ENCODE measurements at places on chromosomes 2 and 18.

DNA sequence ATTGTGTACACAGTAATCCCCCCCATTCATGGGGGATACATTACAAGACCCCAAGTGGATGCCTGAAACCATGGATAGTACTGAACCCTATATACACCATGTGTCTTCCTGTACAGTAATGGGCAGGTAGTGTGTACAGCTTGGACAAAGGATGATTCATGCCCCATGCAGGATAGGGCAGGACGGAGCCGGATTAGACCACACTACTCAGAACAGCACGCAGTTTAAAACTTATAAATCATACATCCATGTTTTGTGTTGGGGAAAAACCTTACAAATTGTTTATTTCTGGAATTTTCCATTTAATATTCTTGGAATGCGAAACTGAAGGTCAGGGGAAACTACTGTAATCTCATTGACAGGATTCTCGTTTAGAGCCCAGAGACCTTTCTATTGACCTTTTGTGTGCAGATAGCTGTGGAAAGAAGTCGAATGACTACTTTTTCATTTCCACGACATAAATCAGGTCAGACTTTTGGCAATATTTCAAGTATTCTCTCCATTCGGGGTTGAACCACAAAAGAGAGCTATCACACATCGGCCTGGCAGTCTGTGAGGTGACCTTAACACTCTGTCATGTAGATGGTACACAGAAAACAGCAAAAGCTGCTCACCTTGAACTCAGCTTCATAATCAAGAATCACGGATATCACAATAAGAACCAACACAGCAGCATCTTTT lies 9.9 kb upstream of the YPEL5 start:
- DNase-seq: no peak

DNA sequence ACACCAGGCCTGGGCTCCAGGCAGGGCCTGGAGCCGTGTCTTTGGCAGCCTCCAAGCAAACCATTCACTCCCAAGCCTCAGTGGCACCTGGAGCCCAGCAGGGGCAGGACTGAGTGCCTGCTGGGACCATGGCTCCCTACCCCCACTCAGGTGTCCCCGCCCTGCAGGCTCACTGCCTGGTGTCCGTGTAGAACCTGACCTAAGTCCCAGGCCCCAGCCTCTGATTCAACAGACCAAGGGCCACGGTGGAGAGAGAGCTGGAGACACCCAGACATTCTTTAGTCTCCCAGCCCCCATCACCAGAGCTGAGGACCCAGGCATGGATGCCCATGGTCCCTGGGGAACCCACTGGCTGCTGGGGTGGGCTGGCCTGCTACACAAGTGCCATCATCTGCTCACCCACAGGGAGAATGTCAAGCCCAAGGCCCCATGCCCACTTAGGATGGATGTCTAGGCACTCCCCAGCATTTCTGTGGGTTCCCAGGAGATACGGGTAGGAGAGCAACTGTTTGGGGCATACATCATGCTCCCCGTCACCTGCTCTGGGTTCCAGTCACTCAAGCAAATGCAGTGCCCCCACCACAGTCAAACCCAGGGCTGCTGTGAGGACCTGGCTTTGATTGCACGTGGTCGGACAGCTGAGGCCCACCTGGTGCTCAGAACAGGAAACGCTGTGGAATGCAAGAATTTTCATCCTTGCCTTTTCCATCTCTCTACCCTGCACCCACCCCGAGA lies 42.9 kb upstream of the ATG16L1 start:
- no peak for DNase-seq

DNA sequence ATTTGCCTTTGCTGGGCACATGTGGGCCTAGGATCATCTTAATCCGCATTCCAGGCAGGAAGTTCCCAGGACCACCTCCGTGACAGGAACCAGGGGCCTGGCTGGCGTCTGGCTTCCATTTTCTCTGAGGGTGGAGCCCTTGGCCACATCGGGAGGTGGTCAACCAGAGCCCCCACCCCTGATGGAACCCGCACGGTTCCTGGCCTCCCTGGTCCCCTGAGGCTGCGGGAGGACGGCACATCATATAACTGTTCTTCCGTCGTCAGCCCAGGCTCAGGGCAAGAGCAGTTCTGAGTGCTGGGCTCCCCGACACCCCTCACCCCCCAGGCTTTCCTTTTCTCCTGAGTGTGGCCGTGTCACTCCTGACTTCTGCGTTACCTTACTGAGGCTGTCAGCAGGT lies 13.5 kb downstream of the ESPNL start:
- no peak for DNase-seq

DNA sequence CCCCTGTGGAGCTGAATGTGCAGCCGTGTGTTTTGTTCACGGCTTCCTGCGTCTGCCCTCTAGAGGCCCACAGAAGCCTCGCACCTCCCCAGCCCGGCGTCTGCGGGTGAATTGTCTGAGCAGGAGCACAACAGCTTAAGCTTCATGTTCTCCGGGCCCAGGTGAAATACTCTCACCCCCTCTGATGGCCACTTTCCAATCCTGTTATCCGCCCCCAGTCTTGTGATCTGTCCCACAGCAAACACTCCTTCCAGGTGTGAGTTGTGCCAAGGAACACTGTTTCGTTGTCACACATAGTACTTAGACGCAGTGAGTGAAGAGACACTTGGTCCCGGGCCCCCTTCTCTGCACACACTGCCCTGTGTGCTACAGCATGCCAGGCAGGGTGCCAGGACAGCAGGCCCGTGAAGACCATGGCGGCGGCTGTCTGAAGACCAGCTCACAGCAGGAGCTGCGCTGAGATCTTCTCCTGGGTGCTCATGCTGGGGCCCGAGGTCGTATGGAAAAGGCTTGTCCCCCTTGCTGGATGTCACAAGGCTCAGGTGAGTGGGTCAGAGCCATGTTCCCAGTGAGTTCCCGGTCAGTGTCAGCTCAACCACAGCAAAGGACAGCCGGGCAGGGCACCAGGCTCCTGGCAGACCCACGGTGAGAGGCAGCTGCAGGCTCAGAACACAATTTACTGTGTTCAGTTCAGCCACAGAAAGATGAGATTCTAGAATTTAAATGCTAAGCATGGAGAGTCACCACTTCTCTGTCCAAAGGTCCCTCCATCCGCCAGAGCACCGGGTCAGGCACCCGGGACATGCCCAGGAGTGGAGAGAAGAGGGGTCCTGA lies 6.8 kb upstream of the PXDN start:
- peak; percentile 22 for DNase-seq

DNA sequence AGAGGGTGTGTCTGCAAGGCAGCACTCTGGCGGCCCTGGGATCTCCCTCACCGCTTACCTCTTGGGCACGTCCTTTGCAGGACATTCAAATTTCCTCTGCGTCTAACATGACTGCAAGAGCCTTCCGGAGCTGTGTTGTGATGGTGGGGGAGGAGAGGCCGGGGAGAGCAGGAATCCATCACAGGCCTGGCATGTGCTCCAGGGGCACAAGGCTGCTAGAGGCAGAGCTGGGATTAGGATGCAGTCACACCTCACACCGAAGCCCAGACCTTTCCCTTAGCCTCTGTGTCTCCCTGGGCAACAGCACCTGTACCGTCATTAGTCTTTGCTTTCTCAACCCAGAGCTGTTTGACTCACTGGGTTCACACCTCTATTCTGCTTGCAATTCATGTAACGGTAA lies 111.3 kb downstream of the CMPK2 start:
- DNase-seq: no peak

DNA sequence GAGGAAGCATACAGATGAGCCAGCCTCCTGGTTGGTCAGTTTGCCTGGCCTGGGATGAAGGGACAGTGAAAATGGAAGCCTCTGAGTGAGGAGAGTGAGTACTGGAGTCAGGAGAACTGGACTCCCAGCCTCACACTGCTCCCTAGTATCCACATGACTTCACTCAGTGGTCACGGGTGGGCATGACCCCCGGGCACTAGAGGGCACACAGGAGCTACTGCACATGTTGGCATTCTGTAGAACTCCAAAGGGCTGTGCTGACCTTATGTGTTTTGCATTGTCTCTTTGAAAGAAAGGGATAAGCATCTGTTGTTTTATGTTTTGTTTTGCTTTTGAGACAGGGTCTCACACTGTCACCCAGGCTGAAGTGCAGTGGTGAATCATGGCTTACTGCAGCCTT lies 23.7 kb downstream of the NCAPH start:
- no peak for DNase-seq

- no peak for DNase-seq
Measured at GRCh38 chr18:29172756-29173067, 995.8 kb upstream of the CDH2 start.

DNA sequence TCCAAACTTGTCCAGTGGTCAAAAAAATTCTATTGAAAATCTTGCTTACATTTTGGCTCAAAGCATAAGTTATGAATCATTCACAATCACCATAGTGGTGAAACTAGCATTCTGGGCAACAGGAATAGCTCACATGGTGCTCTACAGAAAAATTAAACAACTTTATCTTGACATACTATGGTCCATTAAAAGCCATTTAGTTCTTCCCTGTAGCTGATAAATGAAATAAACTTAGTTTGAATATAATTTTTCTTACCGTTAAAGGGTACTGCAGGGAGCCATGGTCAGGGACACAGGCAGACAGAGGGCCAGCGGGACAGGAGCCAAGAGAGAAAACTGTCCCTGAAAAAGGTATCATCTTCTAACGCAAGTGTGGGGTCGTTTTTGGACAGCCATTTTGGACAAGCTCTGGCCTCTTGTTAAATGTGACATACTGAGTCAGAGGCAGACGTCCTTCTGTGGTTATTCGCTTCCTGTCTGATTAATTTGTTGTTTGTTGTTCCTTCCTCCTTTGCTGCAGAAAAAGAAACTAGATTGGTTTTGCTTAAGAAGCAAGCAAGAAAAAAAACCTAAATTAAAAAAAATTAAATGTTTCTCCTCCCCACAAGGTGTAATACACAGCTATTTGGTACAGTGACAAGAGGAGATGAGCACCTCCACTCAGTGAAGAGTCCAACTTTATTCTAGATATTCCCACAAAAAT lies at the start of gene WIPF1:
TSS of gene WIPF1 (minus strand) at position 460 of the 703 bp plus-strand sequence. CDS start 12,231 bp downstream, outside the sequence.
- no peak for DNase-seq

DNA sequence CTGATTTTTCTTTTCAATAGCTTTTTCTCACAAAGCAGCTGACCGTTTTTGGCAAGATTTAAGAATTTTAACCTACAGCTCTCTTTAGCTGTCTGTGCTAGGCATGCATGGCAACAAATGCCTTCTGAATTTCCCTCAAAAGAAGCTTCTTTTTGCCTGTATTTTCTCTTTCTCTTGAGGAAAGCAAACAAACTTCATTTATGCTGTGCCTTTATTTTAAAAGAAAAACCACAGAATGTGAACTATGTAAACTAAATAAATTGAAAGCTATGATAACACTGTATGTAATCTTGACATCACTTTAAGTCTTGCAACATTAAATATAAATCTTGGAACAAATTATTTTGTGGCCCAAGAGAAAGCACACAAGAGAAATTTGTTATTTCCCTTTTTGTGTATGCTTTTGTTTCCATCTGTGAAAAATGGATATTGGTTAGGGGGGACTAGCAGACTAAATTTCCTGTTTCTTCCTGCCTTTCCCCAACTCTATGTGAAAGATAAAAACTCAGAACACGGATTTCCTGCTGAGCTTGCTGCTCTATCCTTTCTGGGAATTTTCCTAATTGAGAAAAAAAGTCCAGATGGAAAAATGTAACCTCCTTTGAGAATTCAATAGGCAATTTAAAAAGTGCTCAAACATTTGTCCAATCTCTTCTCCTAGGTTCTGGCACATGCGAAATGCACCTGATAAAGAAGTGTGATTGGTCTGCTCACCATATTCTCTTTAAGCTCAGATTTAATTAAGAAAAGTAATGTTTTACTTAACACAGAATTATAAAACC lies 20.9 kb upstream of the TFPI start:
- DNase-seq: no peak

DNA sequence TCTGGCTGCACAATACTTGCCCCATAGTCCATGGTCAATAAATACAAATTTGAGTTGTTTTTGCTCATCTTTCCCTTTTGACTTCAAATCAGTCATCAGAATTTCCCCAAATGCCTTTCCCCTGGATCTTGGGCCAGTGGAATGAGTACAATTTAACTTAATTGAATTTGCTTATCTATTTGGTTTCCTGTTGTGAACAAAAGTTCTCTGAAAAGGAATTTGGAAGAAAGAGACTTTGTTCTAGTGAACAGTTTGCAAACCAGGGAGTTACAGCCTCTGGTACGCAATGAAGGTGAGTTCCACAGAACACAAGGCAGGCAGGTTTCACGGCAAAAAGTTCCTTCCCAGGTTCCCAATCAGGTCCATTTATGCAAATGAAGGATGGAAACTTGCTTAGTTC lies 1.2 kb upstream of the UGT1A1 start:
- DNase-seq: no peak

DNA sequence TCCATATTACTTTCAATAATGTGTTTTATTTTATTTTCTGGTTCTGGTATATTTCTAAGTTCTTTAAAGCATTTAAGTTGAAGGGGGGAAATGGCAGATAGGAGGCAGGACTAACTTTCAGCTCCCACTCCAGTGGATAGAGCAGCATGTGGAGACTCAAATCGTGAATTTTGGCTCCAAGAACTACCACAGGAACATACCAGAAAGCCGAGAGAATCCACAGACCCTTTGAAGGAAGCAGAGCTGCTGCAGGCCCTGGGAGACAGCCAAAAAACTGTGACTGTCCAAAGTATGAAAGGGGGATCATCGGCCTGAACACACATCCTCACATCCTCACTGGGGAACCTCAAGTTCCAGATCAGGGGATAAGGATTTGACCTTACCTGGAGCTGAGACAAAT lies 207.6 kb upstream of the VWC2L start:
- no peak for DNase-seq

GRCh38 chr2:107597507-107597906 lies 229.2 kb upstream of the RGPD4 start:
- DNase-seq: no peak

- no peak for DNase-seq
Measured at GRCh38 chr2:190766595-190766994, 114.0 kb upstream of the GLS start.

- DNase-seq: no peak
Measured at GRCh38 chr2:218343591-218343990, 13.1 kb upstream of the CATIP start.

DNA sequence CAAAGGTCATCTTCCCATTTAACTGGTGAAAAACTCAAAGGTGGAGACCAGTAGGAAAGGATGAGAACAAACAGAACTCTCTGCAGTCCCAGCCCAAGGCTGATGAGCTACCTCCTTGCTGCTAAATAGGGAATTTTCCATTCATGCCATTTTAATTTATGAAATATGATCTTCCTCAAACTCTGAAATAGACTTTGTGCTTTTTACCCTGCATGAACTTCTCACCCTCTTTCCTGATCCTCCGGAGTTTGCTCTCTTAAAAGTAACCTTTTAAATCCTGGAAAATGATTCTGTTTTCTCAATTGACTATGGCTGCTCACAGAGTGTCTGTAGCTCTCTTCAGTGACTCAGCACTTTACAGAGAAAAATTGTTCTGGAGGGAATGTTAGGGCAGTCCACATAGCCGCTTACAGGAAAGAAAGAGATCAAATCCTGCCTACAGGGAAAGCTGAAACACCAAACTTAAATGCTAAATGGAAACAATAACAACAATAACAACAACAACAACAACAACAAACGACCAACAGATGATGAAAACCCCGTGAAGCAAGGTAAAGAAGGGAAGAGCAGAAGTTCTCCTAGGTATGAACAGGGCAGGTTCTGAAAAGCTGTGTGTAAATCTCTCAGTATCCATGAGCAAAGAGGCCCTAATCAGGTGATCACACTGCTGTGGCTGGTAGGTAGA lies 79.8 kb upstream of the SESTD1 start:
- DNase-seq: no peak

Data from stimulated activated CD4-positive, alpha-beta T cell treated with anti-CD3 and anti-CD28 coated beads, Interleukin-2, amount 100 ng/mL, for 48 hours (primary cell).